ENCODE measurements at places on chromosomes 6 and 20. TPM values are rescaled to one million over a fixed set of nuclear protein-coding genes. Genes with fewer than 3 reads are reported as not detected.

- DNase-seq = no peak
Observed at GRCh38 chr6:156110249-156110648, 654.6 kb upstream of the NOX3 start.

- no peak for DNase-seq
Observed at GRCh38 chr6:143585241-143585640, 73.7 kb upstream of the FUCA2 start.

Gene MYLK4
- total RNA-seq = 0.29 TPM

- no peak for DNase-seq
Observed at GRCh38 chr6:19209202-19209601, 628.0 kb upstream of the ID4 start.

Gene PRKN
- total RNA-seq = not detected

Gene RAET1G
- total RNA-seq = 9.9 TPM

Gene SLC17A2
- not detected for total RNA-seq

Gene VNN1
- total RNA-seq = 0.24 TPM

DNA sequence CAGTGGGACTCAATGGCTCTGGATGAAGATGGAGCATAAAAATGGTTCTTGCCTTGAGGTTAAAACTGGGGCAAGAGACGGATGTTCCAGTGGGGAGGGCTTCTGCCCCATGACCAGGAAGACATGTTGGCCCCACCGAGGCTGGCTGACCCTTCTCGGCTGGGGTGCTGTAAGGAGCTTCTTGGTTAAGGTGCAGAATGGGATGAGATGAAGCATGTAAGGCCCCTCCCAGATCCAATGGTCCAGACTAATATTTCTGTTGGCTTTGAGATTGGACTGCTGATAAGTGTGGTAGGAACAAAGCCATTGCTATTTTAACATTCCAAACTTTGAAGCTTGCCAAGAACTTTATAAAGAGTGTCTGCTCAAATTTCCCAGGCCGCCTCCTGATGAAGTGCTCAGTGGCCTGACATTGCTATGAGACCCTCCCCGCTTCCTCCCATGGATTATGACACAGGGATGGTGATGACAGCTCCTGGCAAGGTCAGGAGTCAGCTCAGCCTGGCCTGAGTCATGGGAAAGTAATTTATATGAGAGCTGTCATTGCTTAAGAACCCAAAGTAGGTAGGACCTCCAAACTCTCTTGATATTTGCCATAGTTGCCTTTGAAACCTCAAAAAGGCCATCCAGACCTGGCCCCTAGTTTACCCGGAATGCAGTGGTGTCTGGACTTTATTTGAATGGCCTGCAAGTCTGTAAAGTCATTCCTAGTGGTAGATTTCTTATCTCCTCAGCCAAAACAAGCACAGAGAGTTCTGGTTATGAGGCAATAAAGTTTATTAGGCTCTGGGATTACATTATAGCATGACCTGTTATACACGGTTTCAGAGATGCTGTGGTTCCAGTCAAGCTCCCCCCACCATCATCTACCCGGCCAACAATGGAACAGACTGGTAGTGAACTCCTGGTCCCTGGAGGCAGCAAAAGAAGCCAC, 55.2 kb downstream of the TGM2 start:
- DNase-seq = peak; percentile 100

Gene STXBP5
- 21.1 TPM for total RNA-seq

DNA sequence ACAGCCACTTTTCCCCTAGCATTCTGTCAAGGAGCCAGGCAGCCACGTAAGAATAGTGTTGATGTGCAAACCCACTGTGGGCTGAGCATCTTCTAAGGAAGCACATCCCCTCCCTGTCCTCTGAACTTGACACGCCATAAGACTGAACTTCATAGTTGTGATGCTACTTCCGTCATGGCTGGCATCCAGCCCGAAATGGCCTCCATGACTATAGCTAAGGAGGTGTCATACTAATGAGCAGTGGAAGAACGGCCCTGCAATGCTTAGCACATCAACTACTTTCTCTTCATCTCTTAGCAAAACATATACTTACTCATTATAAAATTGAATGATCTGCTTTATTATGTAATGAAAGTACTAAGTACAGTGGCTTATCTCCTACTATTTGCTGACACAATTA, 110.2 kb downstream of the GJA10 start:
- no peak for DNase-seq

Gene SMAP1
- total RNA-seq = 18.8 TPM

All from RPMI7951 (cell line).